ENCODE measurements at places on chromosomes 5 and 9.

- DNase-seq: no peak
Observed at GRCh38 chr5:56329652-56330051, 96.5 kb upstream of the ANKRD55 start.

- no peak for DNase-seq
Observed at GRCh38 chr9:30534896-30535295, 1849.5 kb upstream of the ACO1 start.

DNA sequence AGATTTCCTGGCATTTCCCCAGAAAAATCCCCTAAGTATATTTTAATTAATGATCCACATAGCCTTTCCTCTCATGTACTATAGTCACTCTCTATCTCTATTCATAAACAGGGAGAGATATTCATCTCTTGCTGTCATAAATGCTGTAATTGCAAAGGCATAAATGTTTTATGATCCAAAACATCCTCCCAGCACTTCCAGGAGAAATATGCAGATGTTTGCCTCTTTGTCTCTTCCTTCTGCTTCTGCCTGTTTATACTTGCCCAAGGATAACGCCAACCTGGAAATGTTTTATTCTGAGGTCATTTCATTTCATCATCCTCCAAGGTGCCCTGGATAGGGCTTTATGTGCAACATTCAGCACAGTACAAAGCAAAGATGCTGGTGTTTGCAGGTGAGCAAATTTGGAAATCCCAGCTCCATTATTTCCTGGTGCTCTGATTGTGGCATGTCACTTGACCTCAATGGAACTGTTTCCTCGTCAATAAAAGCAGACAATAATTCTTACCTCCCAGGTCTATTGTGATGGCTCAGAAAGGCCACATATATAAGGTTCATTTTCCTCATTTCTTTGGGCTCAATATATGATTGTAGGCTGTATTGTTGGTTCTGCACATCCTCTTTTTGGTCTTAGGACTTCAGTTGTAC, 6.9 kb downstream of the TNFSF15 start:
- DNase-seq: peak; percentile 7

GRCh38 chr5:168064933-168065622, 226.4 kb upstream of the WWC1 start:
- DNase-seq: no peak

GRCh38 chr5:52928689-52929088, 60.5 kb upstream of the ITGA2 start:
- no peak for DNase-seq

DNA sequence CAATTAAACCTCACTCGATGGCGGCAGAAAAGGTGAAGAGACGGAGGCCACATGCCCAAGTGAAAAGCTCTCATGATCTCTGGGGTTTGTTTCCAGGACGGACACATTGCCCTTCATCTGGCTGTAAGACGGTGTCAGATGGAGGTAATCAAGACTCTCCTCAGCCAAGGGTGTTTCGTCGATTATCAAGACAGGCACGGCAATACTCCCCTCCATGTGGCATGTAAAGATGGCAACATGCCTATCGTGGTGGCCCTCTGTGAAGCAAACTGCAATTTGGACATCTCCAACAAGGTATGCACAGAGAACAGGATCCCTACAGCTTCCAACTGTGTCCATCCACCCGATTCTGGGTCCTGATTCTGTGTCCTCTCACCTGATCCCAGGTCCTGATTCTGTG, 74.5 kb upstream of the CTSL start:
- no peak for DNase-seq

DNA sequence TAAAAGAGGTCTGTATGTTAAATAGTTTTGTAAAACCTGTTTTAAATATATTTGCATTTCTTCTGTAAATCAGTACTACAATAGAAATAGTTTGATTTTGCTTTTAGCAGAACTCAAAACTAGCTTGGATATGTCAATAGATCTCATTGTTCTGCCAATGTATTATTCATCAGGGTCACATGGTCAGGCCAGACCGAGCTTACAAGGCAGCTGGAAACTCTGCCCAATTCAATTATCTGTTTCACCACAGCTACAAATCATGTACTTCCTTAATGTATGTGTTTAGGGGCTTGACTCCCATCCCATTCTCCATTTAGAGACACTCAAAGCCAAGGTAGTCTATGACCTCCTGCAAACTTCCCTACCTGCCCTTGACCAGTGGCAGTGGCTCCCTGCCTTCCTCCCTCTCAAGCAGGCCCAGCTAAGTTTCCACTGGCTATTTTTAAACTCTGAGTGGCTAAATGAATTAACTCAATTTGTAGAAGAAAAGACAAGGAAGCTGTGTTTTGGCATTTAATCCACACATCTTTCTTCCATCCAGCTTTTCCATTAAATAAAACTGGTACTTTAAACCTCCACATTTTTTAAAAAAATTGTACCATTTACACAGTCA, 46.4 kb upstream of the SELENOP start:
- peak; percentile 57 for DNase-seq

- DNase-seq: no peak
Observed at GRCh38 chr9:129276486-129277230, 98.6 kb upstream of the IER5L start.

DNA sequence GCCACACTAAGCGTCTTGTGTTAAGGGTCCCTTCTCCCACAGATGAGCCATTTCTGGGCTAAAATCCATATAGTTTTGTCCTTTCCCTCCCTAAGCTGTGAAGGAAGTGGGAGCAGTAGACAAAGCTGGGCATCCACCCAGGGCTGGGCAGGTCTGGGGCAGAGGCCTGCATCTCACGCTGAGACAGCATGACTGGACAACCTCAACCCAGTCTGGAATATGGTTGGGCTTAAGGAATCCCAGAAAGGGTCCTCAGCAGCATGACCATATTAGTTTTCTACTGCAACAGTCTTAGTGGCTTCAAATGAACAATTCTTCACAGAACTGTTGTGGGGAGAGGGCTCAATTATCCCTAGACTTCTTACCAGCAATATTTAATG, 173.8 kb downstream of the AUH start:
- no peak for DNase-seq

GRCh38 chr5:107631805-107632362, 38.9 kb downstream of the EFNA5 start:
- no peak for DNase-seq

DNA sequence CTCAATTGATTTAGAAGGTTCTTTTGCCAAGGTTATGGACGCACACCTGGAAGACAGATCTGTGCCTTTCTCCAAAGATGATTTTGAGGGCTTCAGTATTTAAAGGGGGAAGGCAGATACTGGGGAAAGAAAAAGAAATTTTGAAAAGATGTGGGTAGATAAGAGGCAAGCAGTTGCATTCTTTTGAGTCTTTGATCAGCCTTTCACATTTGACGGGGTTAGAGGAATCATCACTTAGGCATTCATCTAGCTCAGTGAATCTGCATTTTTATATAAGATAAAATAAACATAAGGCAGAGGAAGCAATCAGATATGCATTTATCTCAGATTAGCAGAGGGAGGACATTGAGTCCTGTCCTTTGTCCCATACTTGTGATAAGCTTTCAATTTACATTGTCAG, 243.4 kb upstream of the RAI14 start:
- no peak for DNase-seq

DNA sequence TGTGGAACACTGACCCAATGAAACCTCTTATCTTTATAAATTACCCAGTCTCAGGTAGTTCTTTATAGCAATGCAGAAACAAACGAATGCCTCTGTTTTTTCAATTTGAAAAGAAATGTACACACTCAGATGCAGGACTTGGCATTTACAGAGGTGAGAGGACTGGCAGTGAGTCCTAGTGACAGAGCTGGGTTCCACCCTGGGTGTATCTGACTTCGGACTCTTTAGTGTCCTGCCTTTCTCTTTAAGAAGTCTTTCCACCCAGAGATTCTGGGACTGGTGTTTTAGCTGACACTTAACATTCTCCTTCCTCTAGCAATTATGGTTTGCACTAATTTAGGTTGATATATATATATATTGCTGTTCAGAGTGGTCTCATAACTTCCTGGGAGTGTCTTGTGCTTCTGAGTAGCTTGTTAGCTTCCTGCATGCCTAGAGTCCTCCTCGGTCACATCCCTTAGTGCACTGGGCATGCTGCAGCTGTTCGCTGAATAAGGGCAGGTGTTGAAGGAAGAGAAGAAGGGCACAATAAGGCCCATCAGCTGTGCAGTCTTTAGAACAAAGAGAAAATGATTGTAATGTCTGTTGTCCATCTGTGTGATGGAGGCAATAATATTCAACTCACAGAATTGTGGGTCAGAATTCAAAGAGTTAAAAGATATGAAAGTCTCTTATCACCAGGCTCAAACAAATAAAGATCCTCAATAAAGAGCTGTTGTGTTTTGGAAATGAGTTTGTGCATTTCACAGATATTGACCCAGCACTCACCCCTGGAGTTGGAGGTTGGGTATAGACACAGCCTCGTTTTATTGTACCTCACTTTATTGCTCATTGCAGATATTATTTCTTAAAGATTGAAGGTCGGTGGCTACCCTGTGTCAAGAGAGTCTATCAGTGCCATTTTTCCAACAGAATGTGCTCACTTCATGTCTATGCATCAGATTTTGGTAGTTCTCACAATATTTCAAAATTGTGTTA, 187.1 kb downstream of the TRIM32 start:
- no peak for DNase-seq

DNA sequence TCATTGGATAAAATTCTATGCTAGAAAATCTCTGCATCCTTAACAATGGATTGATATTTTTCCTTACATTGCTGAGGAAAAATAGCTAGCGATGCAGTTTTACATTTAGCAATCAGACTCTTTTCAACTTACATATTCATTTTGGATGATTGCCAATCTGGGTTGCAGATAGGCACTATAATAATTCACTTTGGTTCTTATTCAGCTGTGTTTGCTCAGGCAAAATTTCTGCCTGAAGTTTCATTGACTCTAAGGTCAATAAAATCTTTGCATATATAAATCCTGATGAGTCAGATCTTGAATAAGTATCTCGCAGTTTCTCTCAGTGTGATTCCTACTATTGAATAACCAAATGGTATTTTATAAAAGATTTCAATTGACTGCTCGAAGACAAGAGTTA, 1105.8 kb downstream of the CDH18 start:
- DNase-seq: peak; percentile 92

- DNase-seq: no peak
Observed at GRCh38 chr5:107294669-107295068, 376.1 kb downstream of the EFNA5 start.

DNA sequence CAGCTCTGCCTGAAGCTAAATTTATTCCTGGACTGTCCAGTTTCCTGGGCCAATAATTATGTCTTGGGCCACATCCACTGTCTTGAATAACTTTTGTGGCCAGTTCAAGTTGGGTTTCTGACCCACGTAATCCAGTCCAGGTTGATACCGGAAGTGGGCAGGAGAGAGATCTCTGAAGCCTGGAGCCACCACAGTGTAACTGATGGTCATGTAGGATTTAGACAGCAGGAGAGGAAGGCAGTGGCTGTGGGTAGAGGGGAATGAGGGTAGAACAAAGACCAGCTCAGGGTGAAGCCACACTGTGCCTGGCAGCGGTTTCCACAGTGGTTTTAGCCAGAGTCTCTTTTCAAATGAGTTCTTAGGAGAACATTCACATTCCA, 30.2 kb downstream of the SH3PXD2B start:
- DNase-seq: no peak

GRCh38 chr5:164373876-164374275, 868.5 kb downstream of the MAT2B start:
- no peak for DNase-seq

DNA sequence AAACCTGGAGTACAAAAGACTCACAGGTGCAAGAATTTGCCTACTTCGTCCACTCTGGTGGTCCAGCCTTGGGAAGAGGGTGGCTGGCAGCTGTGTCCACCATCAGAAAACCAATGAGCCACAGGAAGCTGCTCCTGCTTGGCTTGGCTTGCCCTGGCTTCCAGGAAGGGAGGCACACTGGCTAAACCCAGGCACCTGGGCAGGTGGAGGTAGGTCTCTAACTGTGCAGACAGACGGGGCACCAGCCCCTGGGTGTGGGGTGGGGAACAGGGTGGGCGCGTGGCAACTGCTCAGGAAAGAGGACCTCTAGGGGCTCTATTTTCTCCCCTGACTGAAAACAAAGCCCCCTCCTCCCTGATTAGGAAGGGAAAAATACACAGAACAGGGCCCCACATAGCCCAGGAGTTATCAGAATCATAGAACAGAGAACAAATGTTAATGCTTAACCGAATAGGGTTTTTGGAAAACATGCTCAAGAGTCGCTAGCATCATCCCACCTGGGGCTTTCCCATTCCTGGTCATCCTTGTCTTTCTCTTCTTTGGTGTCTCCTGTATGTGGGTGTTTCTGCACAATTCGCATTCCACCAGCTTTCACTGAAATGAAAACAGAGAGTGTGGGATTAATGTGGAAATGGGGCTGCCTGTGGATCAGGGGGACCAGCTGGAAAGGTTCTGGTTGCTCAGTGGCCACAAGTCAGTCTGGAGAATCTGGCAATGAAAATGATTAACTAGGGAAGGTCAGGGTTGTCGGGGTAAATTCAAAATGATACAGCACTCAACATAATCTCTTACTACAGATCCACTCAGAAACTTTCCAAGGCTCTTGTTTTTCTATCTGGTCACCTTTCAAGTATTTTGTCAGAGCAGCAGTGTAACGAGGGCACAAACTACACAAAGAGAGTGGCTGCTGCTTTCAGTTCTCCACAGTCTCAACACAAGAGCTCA, 13.1 kb downstream of the DAP start:
- no peak for DNase-seq

Measured in NCI-H526 (cell line).